A172 (cell line): ENCODE measurements at places on chromosomes 4 and X.

GRCh38 chr4:110751986-110752385 is 129.1 kb upstream of the PITX2 start:
- no peak for DNase-seq

GRCh38 chr4:99264927-99265326 is 25.9 kb downstream of the ADH1A start:
- DNase-seq: no peak

GRCh38 chr4:144710526-144710912 is 64.6 kb downstream of the HHIP start:
- DNase-seq: no peak

DNA sequence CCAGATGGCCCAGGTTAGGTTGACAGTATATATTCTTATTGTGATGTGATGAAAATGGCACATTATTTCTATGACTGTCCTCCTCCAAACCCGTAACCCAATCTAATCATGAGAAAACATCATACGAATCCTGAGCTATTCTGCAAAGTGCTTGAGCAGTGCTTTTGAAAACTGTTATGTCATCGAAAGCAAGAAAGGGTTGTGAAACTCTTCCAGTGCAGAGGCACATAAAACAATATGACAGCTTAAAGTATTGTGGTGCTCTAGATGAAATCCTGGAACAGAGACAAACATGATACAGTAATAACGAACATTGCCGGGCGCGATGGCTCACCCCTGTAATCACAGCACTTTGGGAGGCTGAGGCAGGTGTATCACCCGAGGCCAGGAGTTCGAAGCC is 1648.0 kb downstream of the STIM2 start:
- no peak for DNase-seq

GRCh38 chr4:55491486-55491885 is 55.2 kb downstream of the CLOCK start:
- no peak for DNase-seq

GRCh38 chr4:72016011-72016410 is 15.8 kb upstream of the NPFFR2 start:
- no peak for DNase-seq

DNA sequence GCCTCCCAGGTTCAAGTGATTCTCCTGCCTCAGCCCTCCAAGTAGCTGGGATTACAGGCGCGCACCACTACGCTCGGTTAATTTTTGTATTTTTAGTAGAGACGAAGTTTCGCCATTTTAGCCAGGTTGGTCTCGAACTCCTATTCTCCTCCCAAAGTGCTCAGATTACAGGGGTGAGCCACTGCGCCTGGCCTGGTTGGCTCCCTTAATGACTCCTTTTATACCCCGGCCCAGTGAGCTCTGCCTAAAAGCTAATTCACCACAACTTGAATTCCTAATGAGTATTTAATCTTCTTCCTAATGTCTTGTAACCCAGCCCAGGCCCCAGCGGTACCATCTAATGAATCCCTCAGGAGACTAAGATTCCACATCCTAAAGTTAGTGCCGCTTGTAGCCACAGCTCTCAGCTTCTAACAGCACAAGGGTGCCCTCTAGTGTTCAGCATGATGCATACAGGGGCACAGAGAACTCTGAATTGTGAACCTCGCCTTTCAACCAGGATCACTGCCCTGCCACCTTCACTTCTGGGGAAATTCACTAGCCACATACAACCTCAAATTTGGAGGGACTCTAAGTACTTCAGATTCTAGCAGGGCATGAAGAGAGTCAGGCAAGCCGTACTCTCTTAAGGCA is 89.5 kb downstream of the OR13H1 start:
- DNase-seq: peak; percentile 10

- DNase-seq: no peak
These were observed 27.2 kb upstream of the IGSF1 start for GRCh38 chrX:131316260-131316659.

- DNase-seq: no peak
These were observed 52.8 kb downstream of the PDLIM5 start for GRCh38 chr4:94504545-94504944.

DNA sequence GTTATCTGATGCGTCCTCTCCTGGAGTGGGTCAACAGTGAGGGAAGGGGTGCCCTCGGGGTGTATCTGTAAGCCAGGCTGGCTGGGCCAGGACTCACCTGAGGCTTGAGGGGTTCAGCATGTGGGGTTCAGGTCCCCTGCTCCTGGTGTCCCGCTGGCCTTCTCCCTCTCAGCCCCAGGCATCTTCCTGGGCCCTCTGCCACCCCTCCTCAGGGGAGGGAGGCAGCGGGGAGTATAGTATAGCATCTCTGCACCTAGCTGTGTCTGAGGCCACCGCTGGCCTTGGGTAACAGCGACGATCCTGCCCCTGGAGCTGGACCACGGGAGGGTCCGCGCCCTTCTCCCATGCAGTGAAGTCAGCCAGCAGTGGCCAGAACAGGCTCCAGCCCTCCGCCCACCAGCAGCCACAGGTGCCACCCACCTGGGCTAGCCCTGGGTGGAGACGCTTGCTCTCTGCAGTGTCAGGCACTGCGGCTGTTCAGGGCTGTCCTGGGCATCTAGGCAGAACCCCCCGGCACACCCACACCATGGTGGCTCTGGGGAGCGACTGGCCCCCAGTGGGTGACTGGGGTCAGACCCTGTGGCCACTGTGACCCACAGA is 110.7 kb upstream of the NKX1-1 start:
- no peak for DNase-seq
